ENCODE measurements at places on chromosomes 11 and 22. TPM values are rescaled to one million over a fixed set of nuclear protein-coding genes. Genes with fewer than 3 reads are reported as not detected.

PKNOX2 gene
- 0.37 TPM for total RNA-seq

CNIH2 gene
- 0.25 TPM for total RNA-seq

APOL2 gene
- total RNA-seq = 57.2 TPM

MMP11 gene
- 14.2 TPM for total RNA-seq

RAPSN gene
- not detected for total RNA-seq

KRTAP5-9 gene
- total RNA-seq = not detected

MRGPRX3 gene
- total RNA-seq = not detected

NXPE2 gene
- under 0.01 TPM for total RNA-seq

APOL3 gene
- total RNA-seq = 7.9 TPM

FREY1 gene
- total RNA-seq = 0.89 TPM

ANO9 gene
- not detected for total RNA-seq

GRIK4 gene
- total RNA-seq = 0.12 TPM
